Natural killer cell treated with Interleukin-12 subunit alpha and Interleukin-12 subunit beta and Interleukin-15 and Interleukin-18, amount 100 ng/mL, for 72 hours (primary cell): ENCODE measurements at places on chromosomes 7 and 10. TPM values are rescaled to one million over a fixed set of nuclear protein-coding genes. Genes with fewer than 3 reads are reported as not detected.

DNA sequence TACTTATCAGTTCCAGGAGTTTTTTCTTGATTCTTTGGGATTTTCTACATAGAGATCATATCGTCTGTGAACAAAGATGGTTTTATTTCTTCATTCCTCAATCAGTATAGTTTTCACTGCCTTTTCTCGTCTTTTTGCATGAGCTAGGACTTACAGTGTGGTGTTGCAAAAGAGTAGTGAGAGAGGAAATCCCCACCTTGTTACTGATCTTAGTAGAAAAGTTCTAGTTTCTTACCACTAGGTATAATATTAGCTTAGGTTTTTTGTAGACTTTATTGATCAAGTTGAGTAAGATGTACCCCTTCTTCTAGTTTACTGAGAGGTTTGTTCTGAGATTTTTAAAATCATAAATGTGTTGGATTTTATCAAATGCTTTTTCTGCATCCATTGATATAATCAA is 123.3 kb downstream of the TMEM26 start:
- no peak overlapping the region for H3K27ac ChIP-seq
- peaks cover 6% of the 10 kb centered on the region for H3K36me3 ChIP-seq
- peaks cover 10% of the 10 kb centered on the region for H3K27me3 ChIP-seq
- DNase-seq: no peak

The CPA2 gene
- total RNA-seq: not detected

The ANKRD61 gene
- total RNA-seq: not detected

DNA sequence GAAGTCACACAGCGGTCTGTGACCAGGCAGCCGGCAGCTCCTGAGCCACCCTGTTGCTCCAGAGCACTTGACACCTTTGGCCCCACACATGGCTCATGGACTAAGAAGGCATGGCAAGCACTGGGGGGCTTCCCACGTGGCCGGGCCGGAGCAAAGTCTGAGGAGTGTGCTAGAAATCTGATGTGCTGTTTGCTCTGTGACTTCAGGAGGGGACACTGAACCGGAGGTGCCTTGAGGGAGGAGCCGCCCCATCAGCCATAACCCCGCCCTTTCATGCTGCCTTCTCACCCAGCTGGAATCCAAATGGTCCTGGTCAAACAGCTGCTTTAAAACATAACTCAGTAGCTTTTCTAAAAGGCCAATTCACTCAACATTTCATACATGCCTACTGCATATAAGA is 33.5 kb downstream of the PROSER2 start:
- no peak for DNase-seq
- H3K4me1 ChIP-seq: peaks cover 3% of the 10 kb centered on the region
- H3K27ac ChIP-seq: no peak overlapping the region
- H3K27me3 ChIP-seq: peaks cover 2% of the 10 kb centered on the region

The PRRT4 gene
- total RNA-seq: not detected
